ENCODE measurements at places on chromosomes 3 and 15. TPM values are rescaled to one million over a fixed set of nuclear protein-coding genes. Genes with fewer than 3 reads are reported as not detected.

DNA sequence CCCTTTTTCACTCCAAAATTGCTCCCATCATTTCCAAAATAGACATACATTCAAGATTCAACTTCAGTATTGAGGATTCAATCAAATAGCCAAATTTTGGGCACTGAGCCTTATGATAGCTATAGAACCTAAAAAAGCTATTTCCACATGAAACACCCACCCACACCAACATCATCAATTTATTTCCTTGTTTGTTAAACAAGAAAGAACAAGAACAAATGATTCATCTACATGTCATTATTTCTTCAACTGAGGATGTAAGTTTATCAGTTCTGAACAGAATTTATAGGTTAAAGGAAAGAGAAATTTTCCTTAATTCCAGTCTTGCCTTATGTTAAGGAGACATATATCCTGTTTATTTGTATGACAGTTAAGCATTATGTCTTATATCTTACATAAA is 32.2 kb downstream of the DPPA2 start:
- no peak overlapping the region for H3K4me3 ChIP-seq
- H3K27me3 ChIP-seq: no peaks in the 10 kb centered on the region
- no peak for DNase-seq
- no peak overlapping the region for H3K27ac ChIP-seq
- H3K36me3 ChIP-seq: no peaks in the 10 kb centered on the region
- no peaks in the 10 kb centered on the region for H3K4me1 ChIP-seq

GRCh38 chr15:52558196-52558595 is 10.6 kb downstream of the ARPP19 start:
- H3K36me3 ChIP-seq: peaks cover 20% of the 10 kb centered on the region
- peak overlapping the region; percentile 7 for H3K27ac ChIP-seq

- DNase-seq: no peak
- peaks cover 2% of the 10 kb centered on the region for H3K27me3 ChIP-seq
- no peak overlapping the region for H3K4me3 ChIP-seq
- no peaks in the 10 kb centered on the region for H3K36me3 ChIP-seq
Measured at GRCh38 chr3:14925729-14926591, 21.4 kb upstream of the NR2C2 start.

Gene PRR20G
- not detected for total RNA-seq

All from activated naive CD8-positive, alpha-beta T cell treated with anti-CD3 and anti-CD28 coated beads, Interleukin-2, amount 10 ng/mL, durations not matched to agents 7 days and 5 days (primary cell).